ENCODE measurements at places on chromosomes 12 and 14.

- DNase-seq = no peak
These were observed 105.9 kb downstream of the PLXNC1 start for GRCh38 chr12:94254270-94254669.

GRCh38 chr14:59268858-59269257 is 80.4 kb downstream of the DAAM1 start:
- DNase-seq = no peak

DNA sequence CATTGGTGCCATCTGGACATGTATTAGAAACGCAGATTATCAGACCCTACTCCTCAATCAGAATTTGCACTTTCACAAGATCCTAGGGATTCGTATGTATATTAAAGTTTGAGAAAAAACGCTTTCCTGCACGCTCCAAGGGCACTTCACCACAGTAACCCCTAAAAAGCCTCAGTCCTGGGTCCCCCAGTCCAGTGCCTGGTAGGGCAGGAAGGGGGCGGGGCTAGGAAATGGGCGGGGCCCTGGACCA is 369 bp downstream of the DEPDC4 start:
- DNase-seq = no peak

- DNase-seq = no peak
These were observed 1.3 kb downstream of the CS start for GRCh38 chr12:56298828-56299227.

DNA sequence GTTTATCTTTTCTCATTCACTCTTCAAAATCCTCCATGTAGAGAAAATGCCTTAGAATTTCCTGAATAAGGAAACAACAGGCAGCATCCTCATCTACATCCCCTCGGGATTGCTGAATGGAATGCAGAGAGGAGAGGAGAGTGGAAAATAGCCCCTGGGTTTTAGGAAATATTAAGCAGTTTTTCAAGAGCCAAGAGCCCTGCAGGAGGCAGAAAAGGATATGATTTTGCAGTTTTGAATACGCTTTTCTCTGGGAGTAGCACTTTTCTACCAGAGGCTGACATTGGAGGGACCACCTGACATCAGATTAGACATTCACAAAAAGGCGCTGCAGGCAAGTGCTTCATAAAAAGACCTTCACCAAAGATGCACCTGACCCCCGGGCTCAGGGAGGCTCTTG is 362.2 kb upstream of the SFSWAP start:
- DNase-seq = no peak

GRCh38 chr12:43669373-43669772 is 89.2 kb downstream of the PUS7L start:
- no peak for DNase-seq

DNA sequence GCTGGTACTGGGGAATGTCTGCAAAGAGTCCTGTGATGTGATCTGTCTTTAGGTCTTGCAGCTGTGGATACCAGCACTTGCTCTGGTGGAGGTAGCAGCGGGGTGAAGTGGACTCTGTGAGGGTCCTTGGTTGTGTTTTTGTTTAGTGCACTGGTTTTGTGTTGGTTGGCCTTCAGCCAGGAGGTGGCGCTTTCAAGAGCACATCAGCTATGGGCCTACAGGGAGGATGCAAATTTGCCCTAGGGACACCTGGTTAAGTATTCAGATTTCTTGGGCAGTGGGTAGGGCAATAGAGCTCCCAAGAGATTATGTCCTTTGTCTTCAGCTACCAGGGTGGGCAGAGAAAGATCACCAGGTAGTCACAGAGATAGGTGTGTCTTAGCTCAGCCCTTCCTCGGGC is 63.8 kb downstream of the PTGER2 start:
- no peak for DNase-seq

- DNase-seq = no peak
These were observed 486.1 kb upstream of the TMEM132C start for GRCh38 chr12:127780881-127781280.

DNA sequence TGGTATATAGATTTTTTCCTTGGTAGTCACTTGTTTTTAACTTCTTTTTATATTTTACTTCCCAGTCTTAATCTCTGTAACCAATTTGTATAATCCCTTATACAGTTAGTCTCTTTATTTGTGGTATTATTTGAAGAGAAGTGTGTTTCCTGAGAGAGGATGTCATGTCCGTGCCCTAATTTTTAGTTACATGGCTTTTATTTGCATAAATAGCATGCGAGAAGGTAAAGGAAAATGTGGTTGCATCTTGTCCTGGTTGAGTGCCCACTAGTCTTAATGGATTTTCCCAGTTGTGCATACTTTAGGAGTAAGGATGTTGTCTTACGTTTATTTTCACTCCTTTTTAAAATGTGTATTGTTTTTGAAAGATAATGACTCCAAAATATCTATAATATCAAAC is 27.5 kb downstream of the RAP1B start:
- DNase-seq = no peak

GRCh38 chr12:49928471-49928870 is 22.1 kb upstream of the AQP2 start:
- no peak for DNase-seq

- peak; percentile 72 for DNase-seq
These were observed 28.1 kb upstream of the TBC1D30 start for GRCh38 chr12:64796205-64796845.

DNA sequence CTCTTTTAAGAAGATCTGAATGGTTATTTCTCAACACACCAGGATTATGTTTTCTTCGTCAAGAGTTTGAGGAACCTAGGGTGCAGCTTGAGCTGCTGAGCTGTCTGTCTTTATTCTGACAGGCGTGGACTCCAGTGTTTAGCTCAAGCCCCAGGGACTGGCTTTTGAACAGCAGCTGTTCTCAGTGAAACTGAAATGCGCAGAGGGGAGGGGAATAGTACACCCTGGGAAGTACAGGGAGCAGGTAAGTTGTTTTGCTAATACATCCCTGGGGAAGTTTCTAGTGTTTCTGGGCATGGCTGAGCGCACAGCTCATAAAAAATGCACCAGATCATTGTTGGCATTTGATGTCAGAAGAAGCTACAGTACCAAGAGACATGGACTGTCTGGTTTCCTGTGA is 659.8 kb downstream of the DIO2 start:
- DNase-seq = no peak

- no peak for DNase-seq
These were observed 26.8 kb downstream of the ZFYVE1 start for GRCh38 chr14:73000073-73000472.

GRCh38 chr12:46089414-46090162 is 99.2 kb upstream of the SCAF11 start:
- DNase-seq = no peak

DNA sequence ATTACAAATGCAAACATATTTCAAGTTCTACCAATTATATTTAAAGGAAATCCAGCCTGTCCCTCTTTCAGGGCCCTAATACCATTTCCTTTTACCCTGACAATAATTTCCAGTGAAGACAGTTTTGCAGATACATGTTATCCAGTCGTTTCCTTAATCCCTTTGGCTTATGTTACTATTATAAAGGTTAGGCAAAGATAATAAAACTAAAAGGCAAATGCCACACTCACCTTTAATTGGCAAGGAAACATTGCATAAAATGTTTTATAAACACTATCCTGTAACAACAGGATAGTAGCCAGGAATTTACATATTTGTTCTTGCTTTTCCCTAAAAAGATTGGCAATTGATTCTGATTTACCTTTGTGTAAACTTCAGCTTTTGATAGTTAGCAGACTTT is 168.7 kb downstream of the AEBP2 start:
- DNase-seq = no peak

GRCh38 chr12:5269846-5270245 is 162.1 kb upstream of the NTF3 start:
- DNase-seq = no peak

- no peak for DNase-seq
These were observed 41.6 kb downstream of the CHST11 start for GRCh38 chr12:104498211-104498801.

GRCh38 chr14:68800390-68800789 is 7.5 kb upstream of the ZFP36L1 start:
- DNase-seq = no peak

DNA sequence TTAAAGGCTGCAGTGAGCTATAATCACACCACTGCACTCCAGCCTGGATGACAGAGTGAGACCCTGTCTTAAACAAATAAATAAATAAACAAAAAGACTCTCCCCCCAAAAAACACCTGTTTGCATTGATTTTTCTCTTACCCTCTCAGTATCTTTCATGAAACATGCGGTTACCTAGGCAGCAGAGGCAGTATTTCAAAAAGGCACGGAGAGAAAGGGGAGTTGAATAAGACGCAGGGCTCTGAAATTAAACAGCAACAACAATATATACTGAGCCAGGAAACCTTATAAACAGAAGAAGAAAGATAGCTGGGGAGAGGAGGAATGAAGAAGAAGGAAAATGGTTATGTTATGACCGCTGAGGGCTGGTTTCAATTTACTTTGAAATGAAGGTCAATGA is 277.6 kb downstream of the BTG1 start:
- no peak for DNase-seq

DNA sequence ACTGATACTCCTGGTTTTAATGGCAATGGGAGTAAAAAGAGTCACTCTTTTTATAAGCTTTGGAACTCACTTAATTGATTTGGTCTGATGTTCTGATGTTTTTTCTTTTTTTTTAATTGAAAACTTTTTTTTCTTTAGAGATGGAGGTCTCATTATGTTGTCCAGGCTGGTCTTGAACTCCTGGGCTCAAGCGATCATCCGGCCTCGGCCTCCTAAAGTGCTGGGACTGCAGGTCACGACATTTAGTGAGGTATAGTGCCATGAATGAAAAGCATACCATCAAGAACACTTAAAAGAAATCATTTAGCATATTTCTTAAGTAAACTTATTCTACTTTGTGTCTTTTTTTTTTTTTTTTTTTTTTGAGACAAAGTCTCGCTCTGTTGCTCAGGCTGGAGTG is 12.7 kb upstream of the EID3 start:
- DNase-seq = no peak

DNA sequence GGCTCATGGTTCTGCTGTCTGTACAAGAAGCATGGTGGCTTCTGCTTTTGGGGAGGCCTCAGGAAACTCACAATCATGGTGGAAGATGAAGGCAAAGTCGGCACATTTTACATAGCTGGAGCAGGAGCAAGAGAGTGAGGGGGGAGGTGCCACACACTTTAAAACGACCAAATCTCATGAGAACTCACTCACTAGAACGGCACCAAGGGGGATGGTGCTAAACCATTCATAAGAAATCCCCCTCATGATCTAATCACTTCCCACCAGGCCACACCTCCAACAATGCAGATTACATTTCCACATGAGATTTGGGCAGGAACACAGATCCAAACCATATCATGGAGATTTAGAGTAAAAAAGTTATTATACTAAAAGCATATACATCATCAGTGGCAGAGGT is 13.6 kb upstream of the LEMD3 start:
- DNase-seq = no peak

DNA sequence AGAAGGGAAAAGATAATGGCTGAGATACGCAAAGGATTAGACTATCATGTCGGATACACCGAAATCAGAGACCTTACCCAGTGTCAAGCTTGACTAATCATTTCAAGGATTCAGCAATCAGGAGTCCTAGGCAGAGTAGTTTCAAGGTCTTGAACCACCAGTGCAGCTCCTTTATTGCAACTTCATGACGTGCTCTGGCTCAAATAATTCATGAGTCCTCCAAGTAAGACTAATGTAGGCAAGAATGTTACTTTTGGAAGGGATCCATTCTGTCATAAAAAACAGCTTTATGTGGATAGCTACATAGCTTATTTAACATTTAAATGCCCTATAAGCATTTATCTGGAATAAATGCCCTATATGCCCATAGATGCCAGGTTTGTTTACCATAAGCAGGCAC is 123.2 kb downstream of the LMO3 start:
- no peak for DNase-seq

GRCh38 chr12:110694330-110694901 is 5.5 kb upstream of the HVCN1 start:
- DNase-seq = no peak

- no peak for DNase-seq
These were observed 97.9 kb upstream of the USP44 start for GRCh38 chr12:95648990-95649791.

DNA sequence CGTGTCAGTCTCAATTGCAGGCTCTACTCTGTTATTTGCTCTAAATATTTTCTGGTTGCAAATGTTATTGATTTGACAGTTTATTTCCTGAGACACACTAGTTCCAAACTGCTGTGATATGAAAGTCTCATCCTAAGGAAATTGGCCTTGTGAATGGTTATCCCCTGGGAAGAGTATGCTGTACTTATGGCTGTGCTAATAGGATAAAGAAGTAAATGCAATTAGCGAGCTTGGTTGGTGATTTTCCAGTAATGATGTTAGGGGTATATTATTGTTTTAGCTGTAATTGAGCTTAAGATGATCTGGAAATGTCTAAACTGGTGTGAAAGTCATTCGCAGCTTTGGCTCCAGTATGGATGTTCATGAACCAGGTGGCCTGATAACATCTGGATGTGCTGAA is 197.9 kb downstream of the SUDS3 start:
- DNase-seq = no peak

GRCh38 chr12:128178565-128178964 is 88.4 kb upstream of the TMEM132C start:
- DNase-seq = no peak

DNA sequence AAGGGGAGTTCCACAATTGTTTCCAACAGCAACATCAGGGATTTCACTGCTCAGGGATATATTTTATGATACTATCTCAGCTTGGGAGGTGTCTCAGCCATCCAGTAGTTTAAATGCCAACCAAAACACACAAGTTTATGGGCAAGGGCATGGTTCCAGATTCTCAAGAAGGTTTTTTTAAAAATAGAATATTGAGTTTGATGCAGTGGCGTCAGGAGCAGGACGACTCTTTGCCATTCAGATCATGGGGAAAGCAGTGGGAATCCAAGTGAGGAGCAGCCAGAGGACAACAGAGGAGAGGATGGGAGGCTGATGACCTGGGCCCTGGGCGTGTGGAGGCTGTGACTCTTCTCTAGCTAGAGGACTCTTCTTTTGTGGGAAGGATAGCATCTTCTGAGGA is 25.7 kb downstream of the TSHR start:
- DNase-seq = no peak

- DNase-seq = no peak
These were observed 20.1 kb upstream of the SLC6A12 start for GRCh38 chr12:234019-234418.

DNA sequence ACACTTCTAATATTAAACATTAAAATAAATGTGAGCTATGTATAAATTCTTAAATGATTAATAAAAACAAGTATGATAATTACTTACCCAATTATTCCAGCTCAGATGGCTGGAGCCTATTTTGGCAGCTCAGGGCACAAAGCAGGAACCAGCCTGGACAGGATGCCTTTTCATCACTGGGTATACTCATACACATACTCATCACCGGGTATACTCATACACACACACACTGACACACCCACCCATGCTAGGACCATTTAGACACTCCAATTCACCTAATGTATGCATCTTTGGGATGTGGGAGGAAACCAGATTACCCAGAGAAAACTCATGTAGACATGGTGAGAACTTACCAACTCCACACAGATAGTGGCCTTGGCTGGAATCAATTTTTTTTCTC is 57.9 kb upstream of the CNOT2 start:
- no peak for DNase-seq

- DNase-seq = no peak
These were observed 22.0 kb upstream of the LRIG3 start for GRCh38 chr12:58942345-58942744.
